ENCODE measurements at places on chromosomes 5 and 9.

DNA sequence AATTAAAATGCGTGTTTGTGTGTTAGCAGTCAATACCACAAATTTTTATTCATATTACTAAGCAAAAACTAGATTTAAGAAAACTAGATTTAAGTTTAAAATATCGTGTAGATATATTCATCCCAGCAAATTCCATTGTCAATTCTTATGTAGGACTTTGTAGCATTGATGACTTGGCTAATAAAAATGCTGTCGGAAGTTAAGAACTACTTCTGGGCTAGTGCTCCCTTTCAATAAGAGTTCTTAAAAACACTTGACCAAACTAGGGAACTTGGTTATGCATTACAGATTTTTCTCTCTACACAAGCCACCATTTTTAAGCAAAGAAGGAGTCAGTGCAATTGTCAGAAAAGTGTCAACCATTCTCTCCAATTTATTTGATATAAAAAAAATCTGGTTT, 68.7 kb upstream of the RAD23B start:
- no peak for DNase-seq

DNA sequence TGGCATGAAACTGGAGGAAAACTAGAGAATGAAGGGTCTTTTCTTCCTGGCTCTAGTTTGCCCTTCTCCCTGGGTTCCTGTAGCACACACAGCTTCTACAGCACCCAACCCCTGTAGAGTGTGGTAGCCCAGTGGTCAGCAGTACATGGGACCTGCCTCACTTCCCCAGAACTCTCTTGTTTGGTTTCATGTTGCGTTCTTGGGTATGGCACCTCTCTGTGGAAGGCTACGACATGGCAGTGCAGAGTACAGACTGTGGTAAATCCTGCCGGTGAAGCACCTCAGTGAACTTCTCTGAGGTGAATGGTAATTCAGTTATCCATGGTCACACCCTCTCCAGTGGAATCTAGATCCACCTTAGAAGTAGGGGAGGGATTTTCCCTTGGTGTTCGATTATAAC, 105.5 kb downstream of the TLR4 start:
- no peak for DNase-seq

GRCh38 chr9:93116072-93116961, 17.7 kb downstream of the NINJ1 start:
- peak; percentile 12 for DNase-seq

DNA sequence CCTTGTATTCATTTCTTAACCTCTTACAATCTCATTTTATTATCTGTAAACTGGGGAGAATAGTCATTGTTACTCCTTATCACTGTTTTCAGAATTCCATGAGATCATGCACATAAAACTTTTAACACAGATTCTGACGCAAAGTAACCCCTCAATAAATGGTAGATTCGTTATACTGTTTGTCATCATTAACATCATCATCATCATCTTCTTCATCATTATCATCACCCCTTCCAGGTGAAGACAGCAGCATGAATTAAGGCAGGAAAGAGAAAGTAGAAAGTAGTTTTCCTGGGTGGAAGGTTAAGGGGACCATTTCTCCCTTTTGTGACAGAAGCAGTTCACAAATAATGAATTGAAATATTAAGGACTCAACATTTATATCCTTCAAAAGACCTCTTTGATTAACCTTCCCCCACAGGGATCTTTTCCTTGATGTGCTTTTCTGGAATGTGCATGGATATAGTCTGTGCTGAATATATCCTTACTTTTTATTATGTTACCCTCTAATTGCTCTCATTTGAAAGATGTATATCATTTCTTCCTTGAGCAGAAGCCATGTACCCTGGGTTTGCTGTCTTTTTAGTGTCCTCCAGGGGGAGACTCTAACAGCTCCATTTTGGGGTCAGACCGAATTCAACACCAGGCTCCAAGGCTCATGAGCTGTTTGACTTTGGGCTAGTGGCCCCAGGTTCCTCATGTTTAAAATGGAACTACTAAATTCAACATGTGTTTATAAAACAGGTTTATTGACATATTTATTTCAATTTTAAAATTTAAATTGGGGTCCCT, 1029.9 kb upstream of the WWC1 start:
- no peak for DNase-seq

GRCh38 chr9:85502815-85503655, 238.7 kb downstream of the AGTPBP1 start:
- DNase-seq = no peak

DNA sequence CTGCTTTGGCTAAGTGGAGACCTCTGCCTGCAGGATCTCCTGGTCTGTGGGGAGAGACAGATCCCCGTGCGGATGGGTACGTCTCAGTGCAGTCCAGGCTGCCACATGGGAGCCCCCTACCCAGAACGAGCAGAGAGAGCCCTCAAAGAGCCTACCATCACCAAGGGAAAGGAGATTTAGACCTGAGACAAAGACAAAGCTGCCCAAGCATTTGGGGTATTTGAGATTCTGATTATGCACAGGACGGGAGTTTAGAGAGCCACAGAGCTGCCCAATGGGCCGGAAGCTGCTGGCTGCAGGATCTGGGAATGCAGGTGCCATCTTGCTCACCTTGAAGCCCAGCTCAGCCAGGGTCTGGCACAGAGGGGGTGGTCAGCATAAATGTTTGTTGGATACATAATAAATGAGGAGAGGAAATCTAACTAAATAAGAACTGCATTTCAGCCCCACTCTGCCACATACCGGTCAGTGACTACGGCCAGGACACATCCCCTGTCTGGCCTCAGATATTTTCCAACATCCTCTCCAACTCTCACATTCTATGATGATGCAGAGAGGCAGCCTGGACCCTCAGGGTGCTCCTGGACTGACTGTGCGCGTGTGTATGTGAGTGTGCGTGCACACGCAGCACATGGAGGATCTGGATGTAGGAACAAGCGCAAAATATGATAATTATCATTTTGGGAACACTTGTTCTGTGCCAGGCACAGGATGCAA, 157.8 kb downstream of the FGF18 start:
- no peak for DNase-seq

GRCh38 chr5:52997424-52997823, 8.3 kb downstream of the ITGA2 start:
- DNase-seq = no peak

DNA sequence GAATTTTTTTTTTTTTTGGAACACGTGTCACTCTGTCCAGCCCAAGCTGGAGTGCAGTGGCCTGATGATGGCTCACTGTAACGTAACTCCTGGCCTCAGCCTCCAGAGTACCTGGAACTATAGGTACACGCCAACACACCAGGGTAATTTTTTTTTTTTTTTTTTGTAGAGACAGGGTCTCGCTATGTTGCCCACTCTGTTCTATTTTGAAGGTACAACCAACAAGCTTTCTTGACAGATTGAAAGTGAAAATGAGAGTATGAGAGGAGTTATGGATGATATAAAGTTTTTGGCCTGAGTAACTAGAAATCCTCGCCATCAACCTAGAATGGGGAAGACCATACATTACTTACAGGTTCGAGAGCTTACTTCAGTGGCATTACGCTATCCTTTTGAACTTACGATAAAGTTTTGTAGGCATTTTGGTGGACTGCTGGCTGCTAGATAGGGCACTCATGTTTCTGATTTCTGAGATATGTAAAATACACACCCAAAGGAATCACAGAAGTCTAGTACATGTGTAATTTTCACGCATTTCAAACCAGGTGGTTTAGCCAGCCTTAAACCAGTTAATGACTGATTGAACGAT, 806 bp upstream of the CDC42SE2 start:
- DNase-seq = no peak

DNA sequence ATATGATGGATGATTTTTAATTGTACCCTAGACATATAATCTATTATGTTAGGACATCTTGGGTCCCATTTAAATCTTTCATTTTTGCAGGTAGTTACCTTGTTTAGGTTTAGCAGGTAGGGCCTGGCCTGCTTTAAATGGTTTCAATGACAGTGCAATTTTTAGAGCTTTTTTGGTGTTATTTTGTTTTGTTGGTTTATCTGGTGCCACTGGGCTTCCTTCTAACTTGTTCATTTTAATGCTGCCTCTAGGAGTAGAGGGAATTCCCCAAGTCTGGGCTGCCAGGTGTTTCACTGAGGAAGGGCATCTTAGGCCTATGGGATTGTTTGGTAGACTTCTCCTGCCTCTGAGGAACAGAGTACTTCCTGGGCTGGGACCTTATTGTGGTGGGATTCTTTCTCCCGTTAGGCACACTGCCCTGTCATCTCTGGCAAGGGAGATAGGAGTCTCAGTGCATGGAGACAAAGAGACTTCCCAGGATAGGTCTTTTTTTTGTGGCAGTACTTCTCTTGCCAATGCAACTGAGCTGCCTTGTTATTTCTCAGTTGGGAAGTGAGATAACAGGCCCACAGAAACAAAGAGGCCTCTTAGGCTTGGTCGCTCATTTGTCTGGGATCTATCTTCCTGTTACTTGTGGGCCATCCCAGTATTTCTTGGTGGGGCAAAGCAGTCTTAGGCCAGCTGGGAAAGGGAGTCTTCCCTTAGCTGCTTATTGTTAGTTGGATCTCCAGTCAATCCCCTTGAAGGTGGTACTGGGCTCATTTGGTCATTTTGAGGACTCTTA, 282.9 kb downstream of the FER start:
- DNase-seq = no peak

- no peak for DNase-seq
Observed at GRCh38 chr5:137129886-137130680, 369.0 kb downstream of the SPOCK1 start.

DNA sequence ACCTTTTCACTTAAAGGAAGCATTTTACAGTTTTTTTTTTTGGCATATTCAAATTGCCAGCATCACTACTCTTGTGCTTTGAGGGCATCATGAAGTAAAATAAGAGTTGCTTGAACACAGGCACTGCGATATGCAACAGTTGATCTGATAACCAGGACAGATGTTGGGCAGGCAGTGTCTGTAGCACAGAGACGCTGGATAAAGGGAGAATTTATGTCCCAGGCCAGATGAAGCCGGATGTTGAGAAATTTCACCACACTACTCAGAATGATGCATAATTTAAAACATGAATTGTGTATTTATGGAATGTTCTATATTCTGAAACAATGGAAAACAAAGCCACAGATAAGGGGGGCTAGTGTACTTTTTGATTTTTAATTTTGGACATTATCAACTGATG, 71.4 kb downstream of the SLC12A2 start:
- no peak for DNase-seq

- DNase-seq = no peak
Observed at GRCh38 chr5:95380103-95380628, 11.0 kb upstream of the FAM81B start.

DNA sequence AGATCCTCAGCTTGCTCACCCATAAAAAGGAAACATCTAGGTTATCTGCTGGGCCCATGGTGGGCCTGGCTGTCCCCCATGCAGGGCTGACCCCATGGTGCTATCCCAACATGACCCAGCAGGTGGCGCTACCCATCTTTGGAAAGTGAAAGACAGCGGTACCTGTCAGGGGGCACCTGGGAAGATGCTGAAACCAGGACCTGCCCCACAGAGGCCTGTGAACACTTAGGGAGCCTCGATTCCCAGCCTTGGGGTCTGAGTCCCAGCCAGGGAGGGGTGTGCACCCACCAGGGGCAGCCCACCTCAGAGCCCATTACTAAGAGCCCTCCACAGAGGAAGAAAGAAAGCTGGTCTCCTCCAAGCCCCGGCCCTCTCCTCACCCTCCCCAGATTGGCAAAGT, 46.6 kb upstream of the IPPK start:
- peak; percentile 93 for DNase-seq

GRCh38 chr5:23996525-23996924, 489.1 kb downstream of the PRDM9 start:
- no peak for DNase-seq

- DNase-seq = no peak
Observed at GRCh38 chr5:92676215-92677165, 904.5 kb downstream of the NR2F1-AS1 start.

- no peak for DNase-seq
Observed at GRCh38 chr9:79581794-79582193, 10.0 kb downstream of the TLE4 start.

GRCh38 chr5:98911280-98912040, 17.3 kb downstream of the CHD1 start:
- DNase-seq = no peak

DNA sequence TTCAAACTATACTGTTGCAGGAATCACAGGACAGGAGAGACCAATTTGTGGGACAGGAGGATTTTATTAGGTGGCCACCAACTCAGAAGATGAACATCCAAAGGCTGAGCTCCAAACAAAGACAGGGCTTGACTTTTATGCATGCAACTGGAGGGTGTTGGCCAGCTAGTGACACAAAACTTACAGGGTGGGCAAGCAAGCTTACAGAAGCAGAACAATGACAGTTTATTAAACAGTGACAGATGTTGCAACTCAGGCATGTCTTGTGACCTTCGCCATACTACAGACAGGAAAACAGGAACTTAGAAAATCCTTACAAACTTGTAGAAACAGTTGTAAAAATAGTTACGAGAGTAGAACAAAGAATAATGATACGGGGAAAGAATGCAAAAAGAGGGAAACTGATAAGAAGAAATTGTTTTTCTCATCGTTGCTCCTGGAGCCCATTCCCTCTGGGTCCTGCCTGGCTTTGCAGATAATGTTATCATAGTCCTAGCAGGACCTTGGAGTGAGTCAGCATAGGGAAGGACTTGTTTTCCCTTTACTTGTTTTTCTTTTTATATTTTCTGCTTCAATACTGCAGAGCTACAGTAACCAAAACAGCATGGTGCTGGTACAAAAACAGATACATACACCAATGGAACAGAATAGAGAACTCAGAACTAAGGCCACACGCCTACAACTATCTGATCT, 2083.0 kb upstream of the ACO1 start:
- no peak for DNase-seq

DNA sequence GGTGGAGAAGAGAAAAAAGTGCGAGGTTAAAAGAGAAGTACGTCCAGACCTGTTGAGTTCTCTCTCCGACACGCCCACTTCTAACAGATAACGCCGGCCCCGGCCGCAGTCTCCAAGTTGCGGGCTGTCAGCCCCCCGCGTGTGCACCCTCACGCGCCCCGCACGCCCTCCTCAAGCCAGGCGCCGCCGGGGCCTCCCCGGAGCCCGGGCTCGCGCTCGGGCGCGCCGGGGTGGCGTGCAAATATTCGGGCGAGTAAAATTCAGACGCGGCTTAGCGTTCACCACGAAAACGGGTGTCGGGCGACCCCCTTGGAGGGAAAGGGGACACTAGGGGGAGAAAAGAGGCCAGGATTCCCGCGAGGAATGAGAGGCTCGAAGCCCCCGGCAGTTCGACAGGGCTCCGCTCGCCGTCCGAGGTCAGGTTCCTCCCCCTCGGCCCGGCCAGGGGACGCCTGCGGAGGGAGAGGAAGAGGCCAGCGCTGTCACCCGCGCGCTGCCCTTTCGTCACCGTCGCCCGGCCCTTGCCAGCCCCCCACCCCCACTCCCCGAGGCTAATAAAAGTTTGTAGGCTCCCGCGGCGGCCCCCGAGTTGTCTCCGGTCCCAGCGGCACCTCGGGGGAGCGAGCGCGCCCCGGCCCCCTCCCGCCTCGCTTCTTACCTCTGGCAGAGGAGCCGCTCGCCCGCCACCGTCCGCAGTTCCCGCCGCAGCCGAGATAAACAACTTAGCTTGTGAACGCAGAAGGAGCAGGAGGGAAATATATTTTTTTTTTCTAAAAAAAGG, 743 bp downstream of the NR3C1 start:
- peak; percentile 67 for DNase-seq
